ENCODE measurements at places on chromosomes 7 and 10.

DNA sequence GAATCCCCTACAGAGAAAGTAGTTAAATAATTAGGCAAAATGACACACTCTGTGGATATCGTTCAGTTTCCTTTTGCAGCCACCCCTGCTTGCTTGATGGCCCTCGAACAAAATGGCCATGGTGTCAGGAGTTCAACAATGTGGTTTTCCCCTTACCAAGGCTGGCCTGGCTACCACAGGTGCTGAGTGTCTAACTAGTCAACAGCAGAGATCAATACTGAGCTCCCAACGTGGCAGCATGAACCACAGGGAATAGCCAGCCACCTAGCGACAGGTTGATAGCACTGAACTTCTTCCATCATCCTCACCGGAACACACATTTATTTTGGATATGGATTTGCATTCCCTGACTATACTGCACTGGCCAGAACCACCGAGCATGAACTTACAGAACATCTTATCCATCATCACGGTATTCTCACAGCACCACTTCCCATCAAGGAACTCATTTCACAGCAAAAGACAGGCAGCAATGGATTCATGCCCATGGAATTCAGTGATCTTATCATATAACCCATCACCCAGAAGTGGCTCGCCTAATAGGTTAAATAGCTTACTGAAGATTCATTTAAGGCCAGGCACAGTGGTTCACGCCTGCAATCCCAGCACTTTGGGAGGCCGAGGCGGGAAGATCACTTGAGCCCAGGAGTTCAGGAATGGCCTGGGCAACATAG is 6.3 kb downstream of the C10orf67 start:
- DNase-seq = no peak

- no peak for DNase-seq
Observed at GRCh38 chr7:93601363-93601762, 26.8 kb upstream of the CALCR start.

- no peak for DNase-seq
Observed at GRCh38 chr10:50431133-50431532, 179.8 kb upstream of the ASAH2 start.

- DNase-seq = no peak
Observed at GRCh38 chr7:71682841-71683781, 551.2 kb downstream of the GALNT17 start.
